Mesendoderm (in vitro differentiated cells): ENCODE measurements at places on chromosomes 4 and X.

GRCh38 chr4:22202975-22203710 is 254.6 kb upstream of the KCNIP4 start:
- no peak for DNase-seq

GRCh38 chr4:37188100-37188499 is 56.4 kb upstream of the NWD2 start:
- peak; percentile 61 for DNase-seq

DNA sequence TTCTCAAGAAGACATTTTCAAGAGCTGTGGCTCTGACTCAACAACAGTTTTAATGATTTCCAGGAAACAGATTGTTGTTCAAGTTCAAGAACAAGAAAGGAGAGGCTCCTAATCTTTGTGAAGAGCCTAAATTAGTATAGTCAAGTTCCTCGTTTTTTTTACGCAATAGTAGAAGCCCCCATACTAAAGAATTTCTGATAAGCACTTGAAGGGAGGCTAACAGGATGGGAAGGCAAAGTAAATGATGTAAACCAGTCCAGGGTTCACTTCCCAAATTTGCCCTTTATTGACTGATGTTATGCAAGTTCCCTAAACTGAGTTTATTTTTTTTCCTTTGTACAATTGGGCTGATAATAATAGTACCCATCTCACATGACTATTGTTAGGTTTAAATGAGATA is 178.2 kb downstream of the RTL9 start:
- DNase-seq = no peak

GRCh38 chr4:168797194-168797593 is 212.9 kb downstream of the CBR4 start:
- DNase-seq = no peak

- no peak for DNase-seq
These were observed 16.7 kb downstream of the IRF2 start for GRCh38 chr4:184457535-184458249.

DNA sequence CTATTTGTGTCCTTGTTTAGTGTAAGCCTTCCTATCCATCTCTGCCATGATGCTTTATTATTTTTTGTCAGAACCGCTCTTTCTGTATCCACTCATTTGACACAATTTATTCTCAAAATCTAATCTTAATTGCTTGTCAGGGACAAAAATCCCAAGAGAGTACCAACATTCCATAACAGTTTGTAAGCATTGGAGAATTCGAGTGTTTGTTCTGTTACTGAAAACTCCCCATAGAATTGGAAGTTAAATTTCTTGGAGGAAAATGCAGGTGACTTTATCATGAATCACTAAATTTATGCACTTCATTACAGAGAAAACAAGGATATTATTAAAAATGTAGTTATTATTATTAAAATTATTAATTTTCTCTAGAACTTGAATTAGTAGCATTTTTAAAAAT is 1986.1 kb downstream of the ARAP2 start:
- DNase-seq = peak; percentile 9

DNA sequence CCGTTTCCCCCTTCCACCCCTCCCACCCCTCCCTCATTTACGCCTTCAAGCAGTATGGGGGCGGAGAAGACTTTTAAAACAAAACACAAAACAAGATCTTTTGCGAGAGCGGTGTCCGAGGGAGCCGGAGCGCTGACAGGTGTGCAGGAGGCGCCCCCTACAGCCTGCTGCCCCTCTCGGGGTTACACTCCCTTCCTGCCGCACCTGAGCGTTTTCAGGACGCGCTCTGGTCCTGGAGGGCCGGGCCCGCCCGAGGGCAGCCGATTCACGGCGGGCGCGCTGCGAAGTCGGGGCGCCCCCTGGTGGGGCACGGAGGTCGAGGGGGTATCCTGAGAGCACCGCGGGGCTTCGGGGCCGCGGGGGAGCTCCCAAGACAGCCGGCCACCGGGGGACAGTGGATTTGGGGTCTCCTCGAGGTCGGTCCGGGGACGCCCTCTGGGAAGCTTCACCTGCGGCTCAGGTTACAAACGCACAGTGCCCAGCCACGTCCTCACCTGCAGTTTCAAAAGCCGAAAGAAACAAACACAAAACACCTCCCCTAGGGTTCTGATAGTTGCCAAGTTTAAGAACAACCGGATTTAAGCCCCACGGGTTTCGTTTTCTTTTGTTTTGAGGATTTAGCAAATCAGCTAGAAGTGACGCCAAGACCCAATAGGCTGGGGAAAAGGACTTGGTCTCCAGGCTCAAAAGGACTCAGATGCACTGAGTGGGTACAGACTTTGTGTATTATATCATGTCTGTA is 8.0 kb upstream of the NEUROG2 start:
- peak; percentile 92 for DNase-seq

GRCh38 chr4:120009731-120010130 is 56.9 kb downstream of the MAD2L1 start:
- no peak for DNase-seq

DNA sequence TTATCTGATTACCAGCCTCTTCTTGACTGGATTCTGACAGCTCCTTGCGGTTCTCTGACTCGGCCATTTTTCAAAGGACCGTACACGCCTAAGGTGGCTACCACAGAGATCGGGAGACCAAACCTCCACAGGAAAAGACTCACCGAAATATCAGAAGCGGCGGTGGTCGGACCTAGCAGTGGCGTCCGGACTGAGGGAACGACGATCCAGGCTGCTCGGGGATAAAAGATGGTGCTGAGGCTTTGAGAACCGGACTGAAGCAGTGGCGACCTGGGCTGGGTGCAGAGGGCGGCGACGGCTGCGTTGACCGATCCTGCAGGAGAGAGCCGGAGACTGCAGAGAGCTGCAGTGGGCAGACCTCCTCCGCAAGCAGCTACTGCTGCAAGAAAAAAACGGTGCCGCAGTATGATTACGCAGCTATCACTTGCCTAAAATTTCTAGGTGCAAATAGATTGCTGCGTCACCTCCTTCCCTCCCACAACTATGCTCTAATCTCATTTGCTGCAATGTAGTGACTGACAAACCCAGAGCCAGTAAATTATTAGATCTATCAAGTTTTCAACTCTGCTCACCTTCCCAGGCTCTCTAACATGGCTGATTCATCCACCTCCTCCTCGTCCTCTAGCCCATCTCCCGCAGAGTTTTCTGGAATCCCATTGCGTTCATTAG is at the start of gene NAP1L2:
NAP1L2 (minus strand) TSS at position 426 of the 669 bp plus-strand sequence; CDS start at position 67, 359 bp downstream.
- DNase-seq = peak; percentile 84

DNA sequence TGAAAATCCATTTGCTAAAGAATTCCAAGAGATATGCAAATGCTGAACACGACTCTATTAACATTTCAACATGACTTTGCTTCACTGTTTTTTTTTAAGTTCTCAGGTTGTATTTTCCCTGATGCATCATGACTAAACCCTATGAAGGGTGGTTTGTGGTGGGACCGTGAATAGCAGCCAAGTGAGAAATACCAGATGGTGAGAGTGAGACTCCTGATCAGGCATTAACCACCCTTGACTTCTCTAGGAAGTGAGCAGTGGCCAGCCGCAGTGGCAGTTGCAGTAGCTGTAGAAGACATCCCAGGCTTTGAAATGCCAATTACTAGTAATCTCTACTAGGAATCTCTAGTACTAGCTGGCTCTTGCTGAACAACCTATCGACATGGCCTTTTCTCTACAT is 383.4 kb downstream of the FAM133A start:
- peak; percentile 72 for DNase-seq

GRCh38 chr4:98614094-98614493 is 44.3 kb downstream of the TSPAN5 start:
- DNase-seq = no peak

DNA sequence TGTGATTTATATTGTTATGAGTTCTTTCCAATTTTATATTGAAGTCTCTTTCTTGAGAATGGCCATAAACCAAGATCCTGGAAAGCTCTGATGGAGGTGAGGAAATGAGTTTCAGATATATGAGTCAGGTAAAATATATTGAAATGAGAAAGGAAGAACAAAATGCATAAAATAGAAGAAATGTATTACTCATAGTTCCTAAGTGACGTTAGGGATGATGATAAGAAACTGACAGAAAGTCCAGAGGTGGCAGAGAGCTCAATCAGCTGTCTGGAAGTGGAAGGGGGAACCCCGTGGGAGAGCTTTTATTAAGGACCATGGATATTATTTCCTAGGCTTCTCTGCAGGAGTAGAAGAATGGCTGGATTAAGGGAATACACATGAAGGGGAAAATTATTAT is 24.6 kb downstream of the UGT2B7 start:
- DNase-seq = no peak

- DNase-seq = no peak
These were observed 157.1 kb downstream of the AMELX start for GRCh38 chrX:11450354-11450753.

DNA sequence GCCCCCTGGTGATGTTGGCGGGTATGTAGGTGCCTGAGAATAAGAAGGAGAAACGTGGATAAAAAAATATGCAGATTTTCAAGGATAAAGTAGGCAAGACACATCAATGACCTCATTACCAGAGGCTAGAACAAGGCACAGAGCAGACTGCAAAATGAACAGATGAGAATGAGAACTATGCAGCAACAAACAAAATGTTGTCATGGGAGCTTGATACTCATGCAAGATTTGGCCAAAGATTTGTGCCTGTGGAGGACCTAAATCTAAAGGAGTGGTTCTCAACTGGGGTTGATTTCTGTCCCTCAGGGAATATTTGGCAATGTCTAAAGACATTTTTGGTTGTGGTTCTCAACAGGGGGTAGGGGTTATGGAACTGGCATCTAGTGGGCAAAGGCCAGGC is 177.3 kb downstream of the FRMPD4 start:
- no peak for DNase-seq

DNA sequence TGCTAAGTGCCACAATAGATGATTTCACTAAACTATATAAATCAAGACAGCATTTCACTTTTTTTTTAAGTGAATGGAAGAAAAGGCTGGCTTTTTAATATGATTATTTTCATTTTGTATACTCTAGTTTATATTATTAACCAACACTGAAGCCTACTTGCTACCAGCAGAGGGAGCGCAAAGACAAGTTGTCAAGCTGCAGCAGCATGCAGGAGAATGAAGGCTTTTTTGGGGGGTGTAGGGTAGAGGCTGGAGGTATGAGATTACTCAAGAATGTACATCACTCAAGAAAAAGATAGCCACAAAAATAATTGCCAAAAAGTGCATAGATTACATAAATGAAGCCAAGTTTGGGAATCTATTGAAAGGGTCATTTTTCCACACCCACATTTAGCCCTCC is 519.5 kb downstream of the FGF13 start:
- DNase-seq = peak; percentile 62

DNA sequence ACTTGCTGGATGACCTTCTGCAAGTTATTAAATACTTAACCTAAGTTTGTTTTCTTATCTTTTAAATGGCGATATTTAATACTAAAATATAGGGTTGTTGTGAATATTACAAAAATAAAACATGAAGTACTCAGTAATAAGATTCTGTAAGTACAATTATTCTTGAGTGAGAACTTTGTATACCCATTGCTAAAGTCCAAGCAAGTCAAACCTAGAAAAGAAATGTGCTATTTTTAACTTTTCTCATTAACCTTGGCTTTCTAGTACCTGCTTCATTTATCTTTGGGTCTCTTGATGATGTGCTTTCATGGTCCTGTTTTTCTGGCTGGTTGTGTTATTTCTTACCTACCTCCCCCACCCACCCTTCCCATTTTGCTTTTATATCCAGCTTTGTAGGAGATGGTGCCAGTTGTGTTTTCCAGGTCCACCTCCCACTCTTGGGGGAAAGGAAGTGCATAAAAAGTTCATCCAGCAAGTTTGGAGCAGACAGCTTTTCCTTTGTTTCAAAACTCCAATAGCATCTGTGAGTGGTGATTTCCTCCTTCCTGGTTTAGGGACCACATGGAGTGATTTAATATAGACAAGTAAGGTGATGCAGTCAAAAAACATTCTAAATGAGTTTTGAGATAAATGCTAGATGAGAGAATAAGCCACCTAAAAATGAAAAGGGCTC is 7.5 kb upstream of the CXCL8 start:
- no peak for DNase-seq

GRCh38 chrX:69815063-69815462 is 199.2 kb downstream of the EDA start:
- peak; percentile 23 for DNase-seq

DNA sequence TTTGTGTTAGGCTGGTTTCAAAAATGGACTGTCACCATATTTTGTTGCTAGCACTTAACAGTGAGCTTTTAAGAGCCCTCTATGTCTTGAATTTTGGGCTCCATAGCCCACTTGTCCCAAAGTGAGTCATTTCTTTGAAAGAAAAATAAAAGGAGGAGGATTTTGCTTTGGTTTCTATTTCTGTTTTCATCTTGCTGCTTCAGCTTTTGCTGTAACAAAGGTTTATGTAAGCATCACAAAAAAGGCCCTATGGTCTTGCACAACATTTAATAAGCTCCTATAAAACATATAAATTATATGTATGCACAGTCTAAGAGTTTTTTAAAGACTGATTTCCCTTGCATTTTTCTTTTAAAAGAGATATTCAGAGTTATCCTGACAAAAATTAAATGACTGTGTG is 105.2 kb downstream of the PHOX2B start:
- no peak for DNase-seq

DNA sequence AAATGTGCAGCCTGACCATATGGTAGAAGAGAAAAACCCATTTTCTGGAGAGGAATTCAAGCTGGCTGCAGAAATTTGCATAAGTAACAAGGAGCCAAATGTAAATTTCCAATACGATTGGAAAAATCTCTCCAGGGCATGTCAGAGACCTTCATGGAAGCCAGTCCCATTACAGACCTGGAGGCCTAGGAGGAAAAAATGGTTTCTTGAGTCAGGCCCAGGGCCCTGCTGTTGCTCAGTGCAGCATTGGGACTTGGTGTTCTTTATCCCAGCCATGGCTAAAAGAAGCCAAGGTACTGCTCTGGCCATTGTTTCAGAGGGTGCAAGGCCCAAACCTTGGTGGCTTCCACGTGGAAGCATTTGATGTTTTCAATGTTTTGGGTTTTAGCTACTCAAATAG is 70.6 kb downstream of the MAGEC2 start:
- DNase-seq = peak; percentile 0

DNA sequence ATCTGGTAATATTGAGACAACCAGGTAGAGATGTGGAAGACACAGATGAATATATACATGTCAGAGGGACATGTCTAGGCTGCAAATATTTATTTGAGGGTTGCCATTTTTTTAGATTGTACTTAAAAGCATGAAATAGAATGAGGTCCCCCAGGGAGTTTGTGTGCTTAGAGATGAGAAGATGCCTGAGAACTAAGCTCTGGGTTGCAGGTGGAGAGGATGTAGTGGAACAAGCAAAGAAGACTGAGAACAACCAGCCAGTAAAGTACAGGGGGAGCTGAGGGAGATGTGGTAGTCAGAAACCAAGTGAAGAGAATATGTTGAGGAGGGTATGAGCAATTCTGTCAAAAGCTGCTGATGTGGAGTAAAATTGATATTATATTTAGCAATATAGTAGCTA is 95.6 kb upstream of the UNC5C start:
- no peak for DNase-seq

GRCh38 chr4:37040816-37041215 is 203.7 kb upstream of the NWD2 start:
- DNase-seq = no peak

DNA sequence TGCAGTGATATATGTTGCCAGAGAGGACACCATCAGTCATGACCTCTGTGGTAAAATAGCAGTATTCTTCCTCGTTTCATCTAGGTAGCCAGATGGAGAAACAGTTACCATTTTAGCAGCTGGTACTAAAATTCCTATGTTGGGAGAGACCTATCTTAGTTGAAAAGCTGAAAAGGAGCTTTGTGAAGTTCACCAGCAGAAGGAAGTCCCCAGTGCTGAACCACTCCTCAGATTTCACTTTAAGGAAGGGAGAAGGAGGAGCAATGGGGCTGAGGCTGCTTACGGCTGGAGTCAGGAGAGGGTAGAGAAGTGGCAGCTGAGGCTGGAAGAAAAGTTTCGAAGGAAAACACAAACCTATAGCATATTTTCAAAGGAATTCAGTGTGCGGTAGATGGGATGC is 103.7 kb downstream of the ATXN3L start:
- no peak for DNase-seq

- DNase-seq = peak; percentile 40
These were observed 31.1 kb downstream of the TACC3 start for GRCh38 chr4:1752284-1753041.
